Inflammatory macrophage treated with lipopolysaccharide for 4 hours (primary cell): ENCODE measurements at places on chromosomes 7 and 10.
A peak's percentile ranks its signal among the peaks of the same experiment; 100 is the strongest.

- peak; percentile 85 for DNase-seq
These were observed 290.7 kb downstream of the CCDC3 start for GRCh38 chr10:12710594-12711349.

- DNase-seq = no peak
These were observed 11.0 kb upstream of the HPS1 start for GRCh38 chr10:98457721-98458120.

DNA sequence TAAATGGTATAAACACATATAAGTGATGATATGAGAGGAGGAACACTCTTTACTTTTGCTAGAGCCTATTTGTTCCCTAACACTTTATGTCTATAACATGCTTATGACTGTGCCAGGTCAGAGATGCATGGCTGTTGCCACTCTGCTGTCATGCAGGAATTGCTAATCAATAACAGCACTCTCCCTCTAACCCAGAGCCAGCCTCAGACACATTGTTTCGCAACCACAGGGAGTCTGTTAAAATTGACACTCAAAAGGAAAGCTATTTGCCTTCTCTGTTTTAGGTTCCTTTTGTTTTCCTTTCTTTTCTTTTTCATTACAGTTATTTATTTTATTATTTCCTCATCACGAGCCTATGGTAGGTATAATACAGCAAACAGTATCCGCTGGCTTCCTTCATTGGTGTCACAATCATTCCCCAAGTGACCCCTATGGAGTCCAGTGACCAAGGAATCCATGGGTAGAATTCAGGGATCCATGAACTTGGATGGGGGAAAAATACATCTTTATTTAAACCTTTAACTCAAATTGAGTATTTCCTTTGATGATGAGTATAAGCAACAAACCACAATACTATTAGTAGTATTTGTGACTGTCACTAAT is 6.8 kb downstream of the PON2 start:
- no peak for DNase-seq

DNA sequence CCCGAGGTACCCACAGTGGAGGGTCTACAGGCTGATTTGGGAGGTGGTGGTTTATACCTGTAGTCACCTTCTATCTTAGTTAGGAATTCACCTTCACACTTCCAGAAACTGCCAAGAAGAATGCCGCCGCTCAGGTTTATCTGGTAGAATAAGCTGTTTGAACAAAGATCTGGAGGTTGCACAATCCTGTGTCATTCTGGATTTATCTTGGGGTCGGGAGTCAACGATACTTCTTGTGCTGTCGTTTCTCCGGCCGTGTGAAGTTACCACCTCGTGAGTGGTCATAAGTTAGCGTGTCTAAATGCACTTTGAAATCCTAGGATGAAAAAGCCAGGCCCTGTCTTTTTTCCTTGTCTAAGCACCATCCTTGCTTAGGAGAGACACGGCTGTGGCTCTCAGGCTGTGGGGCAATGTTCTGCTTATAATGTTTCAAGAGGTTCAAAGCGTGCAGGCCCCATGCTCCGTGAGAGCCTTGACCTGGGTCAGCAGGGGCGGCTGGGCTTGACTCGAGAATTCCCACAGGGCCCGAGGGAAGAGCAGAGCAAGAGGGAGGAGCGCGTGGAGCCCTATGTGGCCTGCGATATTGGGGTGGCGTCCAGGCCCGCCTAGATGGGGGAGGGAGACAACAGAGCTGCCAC is 35.5 kb downstream of the GRIFIN start:
- DNase-seq = no peak

GRCh38 chr10:95788830-95789229 is 32.9 kb downstream of the ENTPD1 start:
- DNase-seq = no peak

DNA sequence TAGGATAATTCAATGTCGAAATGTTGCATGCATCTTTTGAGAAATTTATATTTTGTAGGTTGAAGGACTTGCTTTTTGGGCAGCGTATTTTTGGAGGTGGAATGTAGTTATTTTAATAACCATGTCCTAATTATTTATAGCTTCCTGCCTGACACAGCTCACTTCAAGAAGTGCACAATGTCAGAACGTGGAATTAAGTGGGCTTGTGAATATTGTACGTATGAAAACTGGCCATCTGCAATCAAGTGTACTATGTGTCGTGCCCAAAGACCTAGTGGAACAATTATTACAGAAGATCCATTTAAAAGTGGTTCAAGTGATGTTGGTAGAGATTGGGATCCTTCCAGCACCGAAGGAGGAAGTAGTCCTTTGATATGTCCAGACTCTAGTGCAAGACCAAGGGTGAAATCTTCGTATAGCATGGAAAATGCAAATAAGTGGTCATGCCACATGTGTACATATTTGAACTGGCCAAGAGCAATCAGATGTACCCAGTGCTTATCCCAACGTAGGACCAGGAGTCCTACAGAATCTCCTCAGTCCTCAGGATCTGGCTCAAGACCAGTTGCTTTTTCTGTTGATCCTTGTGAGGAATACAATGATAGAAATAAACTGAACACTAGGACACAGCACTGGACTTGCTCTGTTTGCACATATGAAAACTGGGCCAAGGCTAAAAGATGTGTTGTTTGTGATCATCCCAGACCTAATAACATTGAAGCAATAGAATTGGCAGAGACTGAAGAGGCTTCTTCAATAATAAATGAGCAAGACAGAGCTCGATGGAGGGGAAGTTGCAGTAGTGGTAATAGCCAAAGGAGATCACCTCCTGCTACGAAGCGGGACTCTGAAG is 620 bp downstream of the ZRANB1 start:
- DNase-seq = peak; percentile 45

DNA sequence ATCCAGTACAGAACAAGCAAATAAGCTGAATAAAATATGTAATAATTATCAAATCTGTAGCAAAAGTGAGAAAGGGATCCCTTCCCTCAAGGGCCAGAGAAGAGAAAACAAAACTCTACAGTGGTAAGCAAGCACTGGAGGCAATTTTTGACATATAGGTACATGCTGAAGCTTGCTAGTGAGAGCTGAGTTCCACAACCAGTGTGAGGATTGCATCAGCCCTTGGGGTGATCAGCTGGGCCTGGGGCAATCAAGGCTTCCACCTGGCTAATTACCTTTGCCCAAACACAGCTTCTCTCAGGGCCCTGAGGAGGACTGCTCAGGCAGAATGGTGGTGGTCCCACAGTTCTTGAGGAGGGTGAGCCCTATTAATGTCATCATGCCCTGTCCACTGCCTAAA is 134.4 kb upstream of the DLX6 start:
- no peak for DNase-seq

DNA sequence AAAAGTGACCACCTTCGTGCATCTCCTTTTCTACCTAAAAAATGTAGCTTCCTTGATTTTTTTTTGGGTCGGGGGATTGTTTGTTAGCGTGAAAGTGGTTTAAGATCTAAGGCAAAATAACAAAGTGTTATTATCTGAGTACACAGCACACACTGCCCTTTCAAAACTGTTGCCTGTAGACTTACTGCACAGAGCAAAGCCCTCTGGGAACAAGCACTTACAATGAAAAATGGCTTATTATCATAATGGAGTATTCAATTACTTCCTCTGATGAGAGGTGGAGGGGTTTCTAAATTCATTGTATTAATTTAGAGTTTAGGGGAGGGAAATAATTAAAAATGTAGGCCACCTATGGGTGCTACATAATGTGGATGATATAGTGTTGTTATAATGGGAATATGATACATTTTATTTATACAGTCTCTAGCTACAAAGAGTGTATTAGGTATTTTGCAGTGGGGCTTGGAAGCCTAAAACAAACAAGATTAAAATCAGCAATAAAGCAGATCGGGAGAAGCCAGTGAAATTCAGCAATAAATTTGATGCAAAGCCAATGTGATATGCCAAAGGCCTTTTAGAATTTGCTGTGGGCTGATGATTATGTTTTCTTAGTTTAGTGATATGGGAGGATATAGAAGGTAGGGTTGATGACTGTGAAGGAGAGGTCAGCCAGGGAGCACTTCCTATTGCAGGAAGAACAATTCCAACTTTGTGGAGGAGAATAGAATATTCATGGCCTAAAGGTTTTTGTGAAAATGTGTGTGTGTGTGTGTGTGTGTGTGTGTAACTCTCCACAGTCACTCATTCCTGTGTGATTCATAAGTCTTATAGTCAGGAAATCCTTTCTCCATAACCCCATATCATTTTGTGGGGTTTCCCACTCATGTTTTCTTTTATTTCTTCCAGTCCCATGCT is 17.7 kb upstream of the EXOC4 start:
- no peak for DNase-seq

- DNase-seq = no peak
These were observed 94.4 kb upstream of the KIAA1217 start for GRCh38 chr10:24114556-24114955.

GRCh38 chr10:132306864-132307751 is 642 bp downstream of the STK32C start:
- DNase-seq = no peak

DNA sequence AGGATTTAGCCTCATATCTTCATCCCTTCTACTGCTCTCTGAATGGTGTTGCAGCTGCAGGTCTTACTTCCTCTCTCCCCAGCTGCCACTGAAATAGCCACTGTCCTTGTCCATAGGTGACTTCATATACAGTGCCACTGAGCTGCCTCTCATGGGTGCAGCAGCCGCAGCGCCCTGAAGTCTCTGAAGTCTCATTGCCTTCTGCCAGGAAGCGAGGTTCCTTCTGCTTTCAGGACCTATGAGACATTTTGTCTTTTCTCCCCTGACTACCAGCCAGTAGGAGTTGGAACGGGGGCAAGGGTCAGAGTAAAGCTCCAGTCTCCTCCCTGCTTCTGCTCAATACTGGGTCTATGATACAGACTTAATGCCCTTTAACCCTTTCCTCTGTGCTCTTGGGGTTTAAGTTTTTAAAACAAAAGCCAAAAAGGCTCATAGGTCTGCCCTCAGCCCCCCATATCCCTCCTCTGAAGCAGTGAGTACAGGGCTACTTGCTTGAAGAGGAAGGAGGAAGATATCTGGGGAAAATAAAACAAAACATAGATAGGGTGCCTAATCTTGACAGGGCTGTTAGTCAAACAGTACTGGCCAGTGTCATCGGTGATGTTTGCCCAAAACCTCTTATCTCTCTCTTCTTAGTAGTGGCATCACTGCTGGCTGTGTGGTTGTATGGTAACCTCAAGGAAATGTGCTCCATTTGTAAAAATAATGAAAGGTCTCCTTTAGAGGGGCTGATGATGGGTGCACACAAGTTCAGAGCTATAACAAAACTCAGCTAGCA is 7.1 kb downstream of the PLCE1 start:
- no peak for DNase-seq

DNA sequence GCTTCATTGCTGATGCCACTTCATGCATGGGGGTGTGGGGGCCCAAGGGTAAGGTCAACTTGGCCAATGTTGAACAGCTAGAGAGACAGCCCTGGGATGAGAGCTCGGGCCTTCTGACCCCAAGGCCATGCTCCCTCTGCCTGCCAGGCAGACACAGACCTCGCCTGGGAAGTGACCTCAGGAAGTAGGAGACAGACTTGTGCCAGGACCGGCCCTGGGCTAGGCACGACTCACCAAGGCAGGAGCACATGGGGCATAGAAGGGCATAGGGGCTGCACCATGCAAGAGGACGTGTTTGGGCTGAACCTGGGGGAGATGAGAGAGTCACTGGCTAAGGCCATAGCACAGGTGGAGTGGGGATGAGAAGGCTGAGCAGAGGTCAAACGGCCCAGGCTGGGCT is 27.1 kb downstream of the ZCCHC24 start:
- no peak for DNase-seq

DNA sequence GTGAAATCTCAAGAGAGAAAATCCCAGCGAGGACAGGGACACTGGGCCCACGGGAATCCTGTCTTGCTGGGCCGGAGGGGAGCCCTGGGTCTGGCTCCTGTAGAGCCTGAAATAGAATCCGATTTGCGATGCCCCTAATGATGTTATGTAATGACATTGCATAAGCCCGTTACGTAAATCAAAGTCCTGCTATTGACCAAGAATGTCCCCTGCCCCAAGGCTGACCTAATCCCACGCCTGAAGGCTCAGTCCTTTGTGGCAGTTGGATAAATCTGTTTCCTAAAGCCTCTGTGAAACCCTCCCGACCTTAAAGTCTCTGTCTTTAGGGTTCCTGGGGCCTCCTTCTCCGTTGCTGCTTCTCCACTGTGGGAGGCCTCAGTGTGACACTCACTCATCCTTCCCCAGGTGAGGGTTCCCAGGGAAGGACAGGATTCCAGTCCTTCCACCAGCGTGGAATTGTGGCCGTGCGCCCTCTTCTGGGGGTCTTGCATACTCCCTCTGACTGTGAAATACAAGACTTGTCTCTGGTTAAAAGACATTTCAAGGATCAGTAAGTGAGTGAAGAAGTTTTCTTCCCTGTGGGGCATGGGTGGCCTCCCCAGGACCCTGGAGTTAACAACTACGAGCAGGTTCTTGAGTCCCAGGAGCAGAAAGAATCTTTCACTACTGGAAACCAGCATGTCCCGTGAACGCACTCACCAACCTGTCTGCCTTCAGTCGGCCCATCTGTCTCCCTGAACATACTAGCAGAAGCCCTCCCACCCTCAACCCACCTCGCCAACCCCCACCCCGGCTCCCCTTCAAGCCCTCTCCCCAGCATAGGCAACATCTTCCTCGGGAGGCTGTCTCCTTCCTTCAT is 19.8 kb downstream of the ZNF467 start:
- DNase-seq = peak; percentile 16

DNA sequence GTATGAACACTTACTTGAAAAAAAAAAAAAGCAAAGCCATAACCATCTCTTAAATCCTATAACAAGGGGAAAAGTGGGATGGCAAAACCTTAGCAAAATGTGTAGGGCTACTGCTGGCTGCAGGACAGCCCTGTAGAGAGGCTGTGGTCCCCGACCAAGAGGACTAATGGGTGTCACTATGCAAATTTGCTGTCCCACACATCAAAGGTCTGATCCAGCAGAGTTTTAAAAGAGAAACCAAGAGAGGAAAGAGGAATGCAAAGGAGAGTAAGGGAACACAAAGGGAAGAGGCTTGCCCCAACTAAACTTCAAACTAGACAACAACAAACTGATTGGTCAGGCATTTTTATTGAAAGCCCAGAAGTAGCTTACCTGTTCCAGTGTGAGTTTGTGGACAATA is 3.1 kb upstream of the ZNRF2 start:
- DNase-seq = no peak

DNA sequence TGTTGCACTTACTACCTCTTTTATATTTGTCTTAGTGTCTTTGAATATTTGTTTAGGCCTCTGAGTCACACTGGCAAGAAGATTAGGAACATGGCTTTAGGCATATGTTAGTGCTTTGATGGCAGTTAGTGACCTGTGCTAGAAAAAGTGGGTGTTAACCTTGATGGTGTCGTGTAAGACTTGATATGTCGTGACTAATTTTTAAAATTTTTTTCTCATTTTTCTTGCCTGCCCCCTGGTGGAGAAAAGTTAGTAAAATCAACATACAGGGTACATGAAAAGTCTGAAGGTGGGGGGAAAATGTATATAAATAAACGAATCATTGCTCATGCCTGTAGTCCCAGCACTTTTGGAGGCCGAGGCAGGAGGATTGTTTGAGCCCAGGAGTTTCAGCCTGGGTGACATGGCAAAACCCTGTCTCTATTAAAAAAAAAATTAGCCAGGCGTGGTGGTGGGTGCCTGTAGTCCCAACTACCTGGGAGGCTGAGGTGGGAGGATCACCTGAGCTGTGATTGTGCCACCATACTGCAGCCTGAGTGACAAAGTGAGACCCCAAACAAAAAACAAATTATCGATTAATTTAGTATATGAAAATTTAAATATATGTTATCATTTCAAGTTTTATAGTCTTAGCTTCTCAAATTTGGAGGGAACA is 44.6 kb downstream of the TAX1BP1 start:
- peak; percentile 44 for DNase-seq
